Activated CD8-positive, alpha-beta memory T cell treated with anti-CD3 and anti-CD28 coated beads, Interleukin-2, amount 50 U/mL, for 48 hours (primary cell): ENCODE measurements at places on chromosomes 1 and 21.

DNA sequence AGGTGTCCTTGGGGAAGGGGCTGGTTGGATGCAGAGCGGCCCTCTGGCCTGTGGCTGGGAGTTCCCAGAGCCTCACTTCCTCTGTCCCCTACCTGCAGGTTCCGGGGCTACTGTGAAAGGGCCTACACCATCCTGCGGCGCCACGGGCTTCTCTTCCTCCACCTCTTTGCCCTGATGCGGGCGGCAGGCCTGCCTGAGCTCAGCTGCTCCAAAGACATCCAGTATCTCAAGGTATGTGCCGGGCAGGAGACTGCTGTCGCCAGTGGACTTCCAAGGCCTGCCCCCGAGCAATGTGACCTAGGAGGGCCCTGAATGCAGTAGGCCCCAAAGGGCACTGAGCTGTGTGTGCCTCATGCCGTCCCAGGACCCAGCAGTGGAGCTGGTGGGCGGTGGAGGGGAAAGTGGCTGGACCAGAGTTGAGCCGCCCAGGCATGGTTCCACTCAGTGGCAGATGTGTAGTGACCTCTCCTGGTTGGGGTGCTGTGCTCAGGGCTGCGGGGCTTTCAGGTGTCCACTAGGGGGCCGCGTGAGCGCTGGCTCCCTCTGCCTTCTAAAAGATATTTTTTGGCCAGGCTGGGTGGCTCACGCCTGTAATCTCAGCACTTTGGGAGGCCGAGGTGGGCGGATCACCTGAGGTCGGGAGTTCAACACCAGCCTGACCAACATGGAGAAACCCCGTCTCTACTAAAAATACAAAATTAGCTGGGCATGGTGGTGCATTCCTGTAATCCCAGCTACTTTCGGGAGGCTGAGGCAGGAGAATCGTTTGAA, 73.4 kb downstream of the PIK3CD start:
- peak; percentile 84 for DNase-seq

GRCh38 chr21:42027822-42028765, 17.9 kb upstream of the ZBTB21 start:
- DNase-seq, result no peak

- DNase-seq, result no peak
These were observed 161.0 kb downstream of the KCNK2 start for GRCh38 chr1:215243345-215244054.

DNA sequence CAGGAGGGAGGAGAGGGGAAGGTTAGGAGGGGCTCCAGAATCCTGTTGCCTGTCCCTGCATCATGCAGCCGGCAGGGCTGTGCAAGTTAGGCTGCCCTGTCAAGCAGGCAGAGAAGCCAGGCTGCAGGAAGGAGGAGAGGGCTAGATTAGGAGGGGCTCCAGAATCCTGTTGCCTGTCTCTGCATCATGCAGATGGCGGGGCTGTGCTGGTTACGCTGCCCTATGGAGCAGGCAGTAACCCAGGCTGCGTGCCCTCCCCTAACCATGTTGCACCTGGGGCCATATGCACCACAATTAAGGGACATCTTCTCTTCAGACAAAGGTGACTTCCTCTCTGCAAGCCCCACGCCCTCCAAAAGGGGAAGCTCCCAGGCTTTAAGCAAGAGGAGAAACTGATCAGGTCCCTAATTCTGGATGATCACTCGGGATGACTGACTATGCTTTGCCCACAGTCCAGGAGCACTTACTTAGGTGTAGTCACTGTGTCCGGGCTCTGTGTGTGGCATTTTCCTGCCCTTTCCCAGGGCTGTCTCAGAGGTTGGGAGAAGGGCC, 457.4 kb downstream of the SETD4 start:
- DNase-seq, result no peak

GRCh38 chr1:170068923-170069322, 5.6 kb downstream of the KIFAP3 start:
- DNase-seq, result no peak

DNA sequence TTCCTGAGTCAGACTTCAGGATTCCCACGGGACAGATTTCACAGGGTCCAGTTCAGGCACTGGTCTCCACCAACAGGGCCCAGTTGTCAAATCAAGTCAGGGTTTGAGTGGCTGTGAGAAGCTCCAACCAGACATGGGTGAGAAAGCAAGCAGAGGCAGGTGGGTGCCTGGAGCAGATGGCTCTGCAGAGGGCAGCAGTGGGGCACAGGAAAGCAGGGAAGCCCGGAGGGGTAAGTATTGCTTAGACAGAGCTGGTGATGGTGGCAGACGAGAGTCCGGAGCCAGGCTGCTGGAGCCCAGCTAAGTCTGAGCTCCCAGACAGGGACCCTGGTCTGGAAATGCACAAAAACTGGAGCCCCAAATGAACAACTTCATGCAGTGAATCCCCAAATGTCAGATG, 40.4 kb downstream of the RIMS3 start:
- DNase-seq, result peak; percentile 54

DNA sequence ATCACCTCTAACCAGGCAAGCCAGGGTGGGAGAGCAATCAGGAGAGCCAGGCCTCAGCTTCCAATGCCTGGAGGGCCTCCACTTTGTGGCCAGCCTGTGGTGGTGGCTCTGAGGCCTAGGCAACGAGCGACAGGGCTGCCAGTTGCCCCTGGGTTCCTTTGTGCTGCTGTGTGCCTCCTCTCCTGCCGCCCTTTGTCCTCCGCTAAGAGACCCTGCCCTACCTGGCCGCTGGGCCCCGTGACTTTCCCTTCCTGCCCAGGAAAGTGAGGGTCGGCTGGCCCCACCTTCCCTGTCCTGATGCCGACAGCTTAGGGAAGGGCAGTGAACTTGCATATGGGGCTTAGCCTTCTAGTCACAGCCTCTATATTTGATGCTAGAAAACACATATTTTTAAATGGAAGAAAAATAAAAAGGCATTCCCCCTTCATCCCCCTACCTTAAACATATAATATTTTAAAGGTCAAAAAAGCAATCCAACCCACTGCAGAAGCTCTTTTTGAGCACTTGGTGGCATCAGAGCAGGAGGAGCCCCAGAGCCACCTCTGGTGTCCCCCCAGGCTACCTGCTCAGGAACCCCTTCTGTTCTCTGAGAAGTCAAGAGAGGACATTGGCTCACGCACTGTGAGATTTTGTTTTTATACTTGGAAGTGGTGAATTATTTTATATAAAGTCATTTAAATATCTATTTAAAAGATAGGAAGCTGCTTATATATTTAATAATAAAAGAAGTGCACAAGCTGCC, 19.8 kb downstream of the CSF1 start:
- no peak for DNase-seq

DNA sequence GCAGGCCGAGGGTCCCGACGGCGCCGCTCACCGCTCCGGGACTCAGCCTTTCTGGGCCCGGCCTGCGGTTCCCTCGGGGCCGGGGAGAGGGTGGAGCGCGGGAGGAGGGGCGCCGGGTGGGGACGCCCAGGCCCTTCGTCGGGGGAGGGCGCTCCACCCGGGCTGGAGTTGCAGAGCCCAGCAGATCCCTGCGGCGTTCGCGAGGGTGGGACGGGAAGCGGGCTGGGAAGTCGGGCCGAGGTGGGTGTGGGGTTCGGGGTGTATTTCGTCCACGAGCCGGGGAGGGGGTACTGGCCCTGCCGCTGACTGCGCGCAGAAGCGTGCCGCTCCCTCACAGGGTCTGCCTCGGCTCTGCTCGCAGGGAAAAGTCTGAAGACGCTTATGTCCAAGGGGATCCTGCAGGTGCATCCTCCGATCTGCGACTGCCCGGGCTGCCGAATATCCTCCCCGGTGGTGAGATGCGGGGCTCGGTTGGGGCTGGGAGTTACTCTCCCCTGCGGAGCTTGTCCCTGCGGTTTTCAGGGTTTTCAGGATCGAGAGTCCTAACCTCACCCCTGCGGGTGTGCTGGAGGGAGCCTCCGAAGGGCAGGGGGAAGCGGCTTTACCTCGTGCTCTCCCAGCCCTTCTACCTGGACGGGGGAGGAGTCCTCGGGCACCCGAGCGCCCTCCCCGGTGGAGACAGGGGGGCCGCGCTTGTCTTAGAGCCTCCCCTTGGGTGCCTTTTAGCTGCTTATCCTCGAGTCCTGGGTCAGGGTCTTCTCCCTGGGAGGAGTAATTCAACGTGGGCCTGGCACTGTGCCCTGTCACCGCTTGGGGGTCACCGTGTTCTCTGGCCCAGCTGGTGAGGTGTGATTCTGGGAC, 2.1 kb downstream of the SAMD11 start:
- no peak for DNase-seq

DNA sequence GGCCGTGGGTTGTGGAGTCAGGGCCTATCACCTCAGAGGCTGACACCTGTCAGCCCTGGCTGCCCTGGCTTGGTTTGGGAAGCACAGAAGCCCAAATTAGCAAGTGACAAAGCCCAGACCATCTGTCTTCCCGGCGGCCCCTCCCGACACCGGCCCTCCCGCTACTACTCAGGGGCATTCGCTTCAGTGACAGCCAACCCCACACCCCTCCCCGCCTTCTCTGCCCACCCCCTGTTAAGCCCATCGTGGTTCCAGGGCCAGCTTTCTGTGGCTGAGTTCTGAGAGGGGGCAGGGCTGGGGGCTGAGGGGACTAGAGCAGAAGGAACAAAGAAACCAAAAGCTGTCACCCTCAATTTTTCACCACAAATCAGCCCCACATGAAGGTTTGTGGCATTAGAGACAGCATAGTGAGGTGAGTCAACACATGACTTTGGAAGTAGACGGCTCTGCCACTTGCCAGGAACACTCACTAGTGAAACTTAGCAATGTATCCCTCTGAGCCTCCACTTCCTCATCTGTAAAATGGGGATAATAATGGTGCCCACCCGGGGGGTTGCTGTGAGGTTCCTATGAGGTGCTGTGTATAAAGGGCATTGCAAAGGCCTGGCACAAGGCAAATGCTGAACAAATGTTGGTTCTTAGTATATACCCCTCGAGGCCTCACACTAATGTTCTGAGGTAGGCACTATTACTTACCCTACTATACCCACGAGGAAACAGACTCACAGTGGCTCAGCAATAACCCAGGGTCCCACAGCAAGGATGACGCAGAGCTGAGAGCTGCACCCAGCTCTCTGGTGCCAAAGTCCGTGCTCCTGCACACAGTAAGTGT, 5.2 kb upstream of the TNNI1 start:
- DNase-seq, result no peak

DNA sequence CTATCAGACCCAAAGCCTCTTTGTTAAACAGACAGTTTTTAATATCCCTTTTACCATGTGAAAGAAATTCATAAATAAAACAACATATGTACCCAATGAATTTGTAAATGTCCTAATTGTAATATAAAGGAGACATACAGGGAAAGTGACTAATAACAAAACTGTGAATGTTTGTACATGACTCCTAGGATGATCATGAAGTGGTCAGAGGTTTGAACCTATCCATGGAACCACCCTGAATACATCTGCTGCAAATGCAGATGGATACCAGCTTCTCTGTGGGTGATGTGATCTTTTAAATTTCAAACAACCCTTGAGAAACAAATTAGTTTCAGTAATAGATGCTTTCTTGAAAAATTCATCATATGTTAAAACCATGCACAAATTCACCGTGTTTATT, 16.7 kb upstream of the ACBD3 start:
- no peak for DNase-seq
